Sigmoid colon (tissue), 7 donors: ENCODE measurements at places on chromosomes 12 and 14.

DNA sequence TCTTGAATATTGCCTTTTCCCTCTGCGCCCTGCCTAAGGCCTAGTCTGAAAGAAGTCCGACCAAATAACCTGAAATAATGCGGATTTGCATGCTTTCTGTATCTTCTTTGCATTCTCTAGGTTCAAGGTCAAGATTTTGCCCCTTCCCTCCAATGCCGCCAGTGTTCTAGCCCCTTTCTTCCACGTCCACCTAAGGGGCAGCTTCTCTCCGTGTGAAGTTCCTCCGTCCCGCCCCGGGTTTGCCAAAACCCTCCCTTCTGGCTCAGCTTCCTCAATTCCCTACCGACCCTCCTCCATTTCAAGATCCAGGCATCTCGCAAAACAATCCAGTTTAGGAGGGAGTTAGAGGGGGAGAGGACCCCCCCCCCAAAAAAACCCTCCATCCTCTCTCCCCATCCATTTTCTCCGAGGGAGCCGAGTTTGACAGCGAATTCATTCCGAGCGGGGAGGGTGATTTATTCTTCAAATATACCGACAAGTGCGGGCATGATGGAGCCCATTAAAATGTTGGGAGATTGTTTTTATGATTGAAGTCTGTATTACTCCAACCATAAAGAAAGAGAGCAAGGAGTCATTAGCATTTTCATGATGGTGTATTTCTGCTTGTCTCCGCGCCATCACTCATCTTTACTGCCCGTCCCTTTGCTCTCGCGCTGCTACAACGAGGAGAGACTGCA, 20.9 kb upstream of the ATP5MC2 start:
- DNase-seq = no peak

- DNase-seq = peak; percentile 83
These were observed 16.8 kb downstream of the EML1 start for GRCh38 chr14:99809859-99810558.

- no peak for DNase-seq
These were observed 6.7 kb downstream of the MDM2 start for GRCh38 chr12:68814490-68815231.

- DNase-seq = peak; percentile 83
These were observed 55.2 kb downstream of the FOS start for GRCh38 chr14:75333606-75334548.

- DNase-seq = peak; percentile 90
These were observed 31.7 kb downstream of the TNFAIP2 start for GRCh38 chr14:103155010-103155409.

- DNase-seq = no peak
These were observed 73.9 kb downstream of the TGFB3 start for GRCh38 chr14:75907756-75908359.

DNA sequence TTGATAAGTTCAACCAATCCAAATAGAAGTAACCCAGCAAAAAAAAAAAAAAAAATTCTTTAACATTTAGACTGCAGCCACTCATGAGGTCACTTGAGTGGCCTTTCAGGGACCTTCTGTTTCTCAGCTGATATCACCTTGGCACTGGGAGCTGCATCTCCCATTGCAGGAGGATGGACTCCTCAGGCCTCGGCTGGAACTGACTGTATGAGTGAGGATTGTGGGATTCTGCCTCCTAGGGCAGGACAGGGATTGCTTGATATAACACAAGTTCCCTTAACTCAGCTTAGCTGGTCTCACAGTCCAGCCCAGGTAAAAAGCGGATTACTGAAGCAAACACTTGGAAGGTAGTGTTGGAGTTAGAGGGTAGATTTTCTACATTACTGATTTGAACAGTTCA, 3.5 kb upstream of the GUCY2C start:
- no peak for DNase-seq

DNA sequence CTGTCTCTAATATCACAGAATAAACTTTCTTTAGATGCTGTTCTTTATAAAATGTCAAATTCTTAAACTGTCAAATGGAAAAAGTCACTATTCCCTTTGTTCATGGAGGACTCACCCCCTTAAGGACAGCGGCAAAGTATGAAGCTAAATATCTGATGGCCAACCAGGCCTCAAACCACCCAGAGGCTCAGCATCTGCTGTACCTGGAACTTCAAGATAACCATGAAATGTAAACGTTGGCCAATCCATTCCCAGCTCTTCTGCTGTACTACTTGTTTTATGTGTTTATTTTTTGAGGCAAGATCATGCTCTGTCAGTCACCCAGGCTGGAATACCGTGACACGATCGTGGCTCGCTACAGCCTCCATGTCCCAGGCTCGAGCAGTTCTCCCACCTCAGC, 15.7 kb downstream of the RFC5 start:
- DNase-seq = no peak

- no peak for DNase-seq
These were observed 355.1 kb upstream of the CCDC196 start for GRCh38 chr14:66131111-66131510.
